GM13977 (cell line): ENCODE measurements at places on chromosomes 7 and 10.
A peak's percentile ranks its signal among the peaks of the same experiment; 100 is the strongest.

GRCh38 chr10:48476279-48476982 is 128.4 kb downstream of the ARHGAP22 start:
- no peak for DNase-seq

- DNase-seq: no peak
These were observed 86.2 kb downstream of the GPR85 start for GRCh38 chr7:113000316-113001020.

DNA sequence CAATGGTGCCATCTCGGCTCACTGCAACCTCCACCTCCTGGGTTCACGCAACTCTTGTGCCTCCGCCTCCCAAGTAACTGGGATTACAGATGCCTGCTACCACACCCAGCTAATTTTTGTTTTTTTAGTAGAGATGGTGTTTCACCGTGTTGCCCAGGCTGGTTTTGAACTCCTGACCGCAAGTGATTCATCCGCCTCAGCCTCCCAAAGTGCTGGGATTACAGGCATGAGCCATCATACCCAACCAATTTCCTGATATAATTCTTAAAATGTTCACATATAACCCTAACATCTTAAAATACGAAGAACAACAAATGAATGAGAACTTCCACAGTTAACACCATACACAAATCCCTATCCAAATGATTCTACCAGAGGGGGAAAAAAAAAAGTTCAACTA is 31.2 kb downstream of the BAIAP2L1 start:
- DNase-seq: no peak

DNA sequence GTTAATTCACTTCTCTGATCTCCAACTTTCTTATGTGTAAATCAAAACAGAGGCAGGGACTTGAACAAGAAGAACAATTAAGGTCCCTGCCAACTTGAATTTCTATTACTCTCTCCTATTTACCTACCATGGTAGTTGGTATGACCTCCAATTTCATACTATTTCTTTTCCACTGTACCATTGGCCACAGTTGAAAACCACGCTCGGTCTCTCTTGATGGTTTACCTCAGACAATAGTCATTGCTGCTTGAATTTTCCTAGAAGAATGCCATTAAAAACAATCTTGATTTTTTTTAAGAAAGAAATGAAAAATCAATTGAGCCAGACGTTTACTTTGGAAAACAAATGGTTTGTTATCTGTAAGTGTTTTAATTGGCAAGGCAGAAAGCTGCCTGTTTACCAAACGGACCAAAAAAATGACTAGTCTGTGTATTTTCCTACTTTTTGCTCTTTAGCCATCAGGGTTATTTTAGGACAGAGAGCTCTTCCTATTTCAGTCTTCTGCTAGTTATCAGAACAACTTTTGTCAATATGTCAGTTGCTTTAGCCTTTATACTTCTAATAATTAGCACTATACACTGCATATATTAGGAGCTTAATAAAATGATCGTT is 157.5 kb upstream of the PLXDC2 start:
- no peak for DNase-seq

GRCh38 chr10:118971187-118971586 is 58.3 kb upstream of the NANOS1 start:
- DNase-seq: no peak

GRCh38 chr10:87590705-87591588 is 68.7 kb upstream of the PAPSS2 start:
- DNase-seq: no peak

GRCh38 chr10:24449321-24449740 is 240.4 kb downstream of the KIAA1217 start:
- DNase-seq: peak; percentile 15

GRCh38 chr10:78424723-78425122 is 391.1 kb downstream of the RPS24 start:
- no peak for DNase-seq

DNA sequence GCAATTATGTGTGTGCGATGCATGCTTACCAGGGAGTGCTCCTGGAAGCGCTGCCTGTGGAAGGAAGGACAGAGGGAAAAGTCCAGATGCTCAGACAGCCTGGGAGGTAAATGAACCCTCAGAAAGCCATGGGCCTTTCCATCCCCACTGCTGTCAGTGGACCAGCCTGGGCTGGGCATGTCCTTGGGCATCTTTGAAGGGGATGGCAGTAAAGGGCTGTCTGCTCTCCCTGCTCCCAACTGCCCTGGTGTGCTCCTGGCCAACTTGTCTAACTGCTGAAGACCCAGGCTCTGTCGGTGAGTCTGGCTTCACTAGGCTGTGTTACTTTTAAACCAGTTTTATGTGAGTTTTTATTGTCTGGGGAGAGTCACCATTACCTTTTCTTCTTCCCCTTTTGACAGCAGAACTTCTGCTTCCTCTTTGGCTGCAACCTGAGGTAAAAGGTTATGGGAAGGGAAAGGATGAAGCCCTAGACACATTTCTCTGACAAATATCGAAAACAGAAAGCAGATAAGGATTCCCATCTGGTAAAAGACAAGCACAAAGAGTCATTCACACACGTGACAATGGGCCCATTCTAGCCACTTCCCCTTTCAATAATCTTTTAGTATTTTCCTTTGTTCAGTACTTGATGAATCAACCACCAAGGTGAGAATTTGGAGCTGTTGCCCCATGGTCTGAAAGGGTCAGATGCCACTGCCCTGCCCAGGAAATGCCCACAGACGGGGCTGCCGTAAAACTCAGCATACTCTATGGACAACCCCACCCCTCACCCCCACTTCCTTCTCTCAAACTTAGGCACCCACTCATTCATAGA is 27.6 kb upstream of the PIK3AP1 start:
- DNase-seq: peak; percentile 65

DNA sequence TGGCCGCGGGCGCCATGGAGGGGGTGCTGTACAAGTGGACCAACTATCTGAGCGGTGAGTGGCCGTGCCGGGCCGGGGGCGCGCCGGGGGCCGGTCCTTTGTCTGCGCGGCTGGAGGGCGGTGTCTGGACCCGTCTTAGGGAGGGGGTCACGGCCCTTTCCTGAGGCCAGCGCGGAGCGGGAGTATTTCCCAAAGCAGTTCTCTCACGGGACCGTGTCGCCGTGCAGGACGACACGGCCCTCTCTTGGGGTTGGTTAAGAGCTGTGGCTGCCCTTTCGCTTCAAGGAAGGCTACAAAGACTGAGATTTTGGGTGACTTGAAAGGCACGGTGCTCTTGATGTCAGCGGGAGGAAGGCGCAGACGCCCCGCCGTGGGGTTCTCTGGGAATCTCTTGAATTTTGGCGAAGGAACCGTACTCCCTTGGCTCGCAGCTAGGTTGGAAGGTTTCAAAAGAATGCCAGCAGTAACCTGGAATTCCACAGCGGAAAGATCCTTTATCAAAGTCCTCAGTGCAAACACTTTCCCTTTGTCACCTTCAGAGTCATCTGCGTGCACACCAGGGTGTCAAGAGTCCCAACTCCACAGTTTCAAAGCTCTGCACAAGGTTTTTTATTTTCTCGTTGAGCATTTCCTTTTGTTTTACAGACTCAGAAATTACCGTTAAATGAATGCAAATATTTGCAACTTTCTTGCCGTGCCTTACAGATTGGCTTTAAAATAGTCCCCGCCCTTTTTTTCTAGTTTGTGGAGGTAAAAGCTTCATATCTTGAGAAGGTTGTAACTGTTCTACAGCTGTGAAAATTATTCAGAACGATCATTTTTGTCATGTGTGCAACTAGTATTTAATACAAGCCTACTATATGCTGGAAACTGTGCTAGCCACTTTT is 780 bp downstream of the PLEKHA8 start:
- peak; percentile 46 for DNase-seq

- no peak for DNase-seq
These were observed 61.5 kb downstream of the HIBADH start for GRCh38 chr7:27601217-27601616.

- DNase-seq: no peak
These were observed 115.9 kb downstream of the RAPGEF5 start for GRCh38 chr7:22240904-22241571.

DNA sequence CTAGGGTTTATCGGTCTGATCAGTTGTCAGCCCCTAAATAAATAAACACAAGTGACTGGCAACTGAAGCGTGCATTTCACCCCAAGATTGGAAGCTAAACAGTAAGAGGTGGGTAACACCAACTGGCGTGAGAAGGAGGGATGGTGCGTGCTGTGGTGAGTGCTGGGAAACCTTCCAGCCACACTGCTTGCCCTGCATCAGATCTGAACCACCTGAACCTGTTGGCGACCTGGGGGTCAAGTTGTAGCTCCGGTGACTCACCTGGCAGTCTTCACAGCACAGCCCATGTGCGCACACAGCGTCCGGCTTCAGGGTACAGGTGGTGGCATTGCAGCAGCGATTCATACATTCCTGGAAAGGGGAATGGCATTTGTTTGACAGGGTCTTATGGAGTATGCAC is 170.1 kb downstream of the FANK1 start:
- DNase-seq: no peak

DNA sequence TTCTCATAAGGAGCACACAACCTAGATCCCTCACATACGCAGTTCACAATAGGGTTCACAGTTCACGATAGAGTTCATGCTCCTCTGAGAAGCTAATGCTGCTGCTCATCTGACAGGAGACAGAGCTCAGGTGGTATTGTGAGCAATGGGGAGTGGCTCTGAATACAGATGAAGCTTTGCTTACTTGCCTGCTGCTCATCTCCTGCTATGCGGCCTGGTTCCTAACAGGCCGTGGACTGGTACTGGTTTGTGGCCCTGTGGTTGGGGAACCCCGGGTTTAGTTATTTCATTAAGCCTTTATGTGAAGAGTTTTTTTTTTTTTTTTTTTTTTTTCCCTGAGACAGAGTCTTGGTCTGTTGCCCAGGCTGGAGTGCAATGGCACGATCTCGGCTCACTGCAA is 19.4 kb downstream of the SLK start:
- DNase-seq: no peak

GRCh38 chr10:78684947-78685346 is 383.8 kb upstream of the ZMIZ1 start:
- DNase-seq: no peak

DNA sequence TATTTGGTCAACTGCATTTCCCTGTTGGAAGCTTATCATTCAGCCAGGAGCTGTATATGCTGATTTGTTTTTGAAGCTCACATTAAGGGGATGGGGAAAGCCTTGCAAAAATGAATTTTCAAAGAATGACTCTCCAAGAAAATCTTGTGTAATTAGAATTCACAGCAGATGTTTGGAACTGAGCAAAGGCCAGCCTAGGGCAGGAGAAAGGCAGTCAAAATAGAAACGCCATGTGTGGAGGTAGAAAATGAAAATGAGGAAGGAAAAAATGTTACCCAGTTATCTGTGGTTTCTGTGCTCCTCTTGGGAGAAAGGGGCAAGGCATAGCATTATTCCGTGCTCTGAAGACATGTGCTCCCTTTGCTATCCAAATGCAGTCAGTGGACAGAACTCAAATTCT is 93.5 kb downstream of the NRP1 start:
- no peak for DNase-seq

- no peak for DNase-seq
These were observed 18.0 kb upstream of the ADRB1 start for GRCh38 chr10:114025611-114026130.

DNA sequence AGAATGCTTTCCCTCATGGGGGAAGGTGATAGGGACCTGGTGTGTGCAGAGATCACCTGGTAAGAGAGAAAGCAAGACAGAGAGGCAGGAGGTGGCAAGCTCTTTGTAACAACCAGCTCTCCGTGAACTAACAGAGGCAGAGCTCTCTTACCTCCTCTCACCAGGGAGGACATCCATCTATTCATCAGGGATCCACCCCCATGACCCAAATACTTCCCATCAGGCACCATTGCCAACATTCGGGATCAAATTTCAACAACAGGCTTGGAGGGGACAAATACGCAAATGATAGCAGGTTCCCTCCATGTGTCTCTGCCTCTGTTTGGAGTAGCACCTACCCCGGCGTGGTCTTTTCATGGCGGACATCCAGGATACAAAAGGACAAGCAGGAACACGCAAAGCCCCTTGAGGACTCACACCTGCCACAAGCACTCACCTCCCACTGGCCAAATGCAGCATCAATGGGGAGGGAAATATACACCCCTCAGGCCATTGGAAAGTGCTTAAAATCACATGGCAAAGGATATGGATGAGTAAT is 431.2 kb upstream of the AUTS2 start:
- DNase-seq: no peak

GRCh38 chr7:3951316-3952055 is 650.4 kb downstream of the SDK1 start:
- no peak for DNase-seq

DNA sequence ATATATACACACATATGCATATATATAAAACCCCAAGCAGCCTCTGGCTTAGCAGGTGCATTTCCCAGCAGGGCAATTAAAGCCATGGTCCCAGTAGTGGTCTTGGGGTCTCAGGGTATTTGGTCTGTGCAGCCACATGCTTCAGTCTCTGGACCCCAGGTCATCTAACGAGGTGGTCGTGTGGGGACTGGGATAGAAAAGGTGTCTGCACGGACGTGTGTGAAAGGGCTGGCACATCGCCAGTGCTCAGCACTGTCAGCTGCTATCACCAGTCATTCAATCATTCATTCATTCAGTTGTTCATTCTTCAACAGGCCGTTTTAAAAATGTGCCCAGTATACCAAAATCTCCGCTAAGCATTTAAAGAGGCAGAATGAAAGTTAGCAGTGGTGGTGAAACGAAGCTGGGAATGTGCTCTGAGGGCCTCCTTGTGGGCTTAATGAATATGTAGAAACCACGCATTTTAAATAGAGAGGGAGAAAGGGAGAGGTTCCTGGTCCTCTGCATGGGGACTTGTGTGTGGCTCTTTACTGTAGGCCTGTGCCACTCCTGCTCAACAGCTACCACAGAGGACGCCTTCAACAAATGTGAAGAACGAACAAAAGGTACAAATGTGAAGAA is 170.4 kb downstream of the EGFR start:
- DNase-seq: no peak

DNA sequence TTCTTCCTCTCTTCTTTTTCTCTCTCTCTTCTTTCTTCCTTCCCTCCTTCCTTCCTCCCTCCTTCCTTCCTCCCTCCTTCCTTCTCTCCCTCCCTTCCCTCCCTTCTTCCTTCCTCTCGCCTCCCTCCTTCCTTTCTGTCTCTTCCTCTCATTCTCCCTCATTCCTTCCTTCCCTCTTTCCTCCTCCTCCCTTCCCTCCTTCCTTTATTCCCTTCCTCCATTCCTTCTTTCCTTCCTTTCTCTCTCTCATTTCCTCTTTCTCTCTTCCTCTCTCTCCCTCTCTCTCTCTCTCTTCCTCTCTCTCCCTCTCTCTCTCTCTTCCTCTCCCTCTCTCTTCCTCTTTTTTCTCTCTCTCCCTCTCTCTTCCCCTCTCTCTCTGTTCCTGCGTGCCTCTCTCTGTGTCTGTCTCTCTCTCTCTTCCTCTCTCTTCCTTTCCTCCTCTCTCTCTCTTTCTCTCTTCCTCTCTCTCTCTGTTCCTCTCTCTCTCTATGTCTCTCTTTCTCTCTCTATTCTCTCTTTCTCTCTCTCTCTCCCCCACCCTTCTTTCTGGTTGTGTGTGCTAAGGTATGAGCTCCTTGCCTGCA is 80.1 kb upstream of the PFKP start:
- DNase-seq: no peak

GRCh38 chr10:69567920-69568319 is 5.3 kb downstream of the NEUROG3 start:
- DNase-seq: no peak

DNA sequence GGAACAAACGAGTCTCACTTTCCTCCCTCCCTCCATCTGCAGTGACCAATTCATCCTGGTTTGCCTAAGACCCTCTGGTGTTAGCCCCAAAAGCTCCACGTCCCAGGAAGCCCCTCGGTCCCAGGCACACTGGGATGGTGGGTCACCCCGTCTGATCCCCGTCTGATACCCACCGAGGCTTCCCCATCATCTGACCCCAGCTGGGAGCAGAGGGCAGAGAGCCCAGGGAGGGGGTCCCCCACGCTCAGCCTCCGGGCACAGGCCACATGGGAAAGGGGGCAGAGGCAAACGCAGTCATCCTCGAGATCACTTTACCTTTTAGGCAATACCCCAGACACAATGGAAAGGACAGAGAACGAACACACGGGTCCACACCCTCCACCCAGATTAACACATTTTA is 291.6 kb upstream of the PPP2R2D start:
- no peak for DNase-seq
